ENCODE measurements at places on chromosomes 13 and 19.
A peak's percentile ranks its signal among the peaks of the same experiment; 100 is the strongest.

DNA sequence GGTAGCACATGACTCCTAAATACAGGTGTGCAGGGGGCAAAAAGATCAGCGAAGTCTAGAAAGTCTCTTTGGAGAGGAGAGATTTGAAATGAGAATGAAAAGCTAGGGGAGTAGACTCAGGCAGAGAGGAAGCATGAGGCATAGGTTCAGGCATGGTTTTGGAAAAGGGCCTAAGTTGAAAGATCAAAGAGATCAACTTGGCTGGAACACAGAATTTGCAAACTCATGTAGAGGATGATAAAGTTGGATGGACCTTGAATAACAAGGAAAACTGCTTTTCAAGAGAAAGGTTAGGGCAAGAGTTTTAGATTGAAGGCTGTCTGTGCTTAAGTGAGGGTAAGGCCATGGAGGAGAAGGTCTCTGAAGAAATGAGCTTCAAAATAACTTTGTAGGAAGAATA is 47.4 kb upstream of the UBAC2 start:
- no peak for DNase-seq

DNA sequence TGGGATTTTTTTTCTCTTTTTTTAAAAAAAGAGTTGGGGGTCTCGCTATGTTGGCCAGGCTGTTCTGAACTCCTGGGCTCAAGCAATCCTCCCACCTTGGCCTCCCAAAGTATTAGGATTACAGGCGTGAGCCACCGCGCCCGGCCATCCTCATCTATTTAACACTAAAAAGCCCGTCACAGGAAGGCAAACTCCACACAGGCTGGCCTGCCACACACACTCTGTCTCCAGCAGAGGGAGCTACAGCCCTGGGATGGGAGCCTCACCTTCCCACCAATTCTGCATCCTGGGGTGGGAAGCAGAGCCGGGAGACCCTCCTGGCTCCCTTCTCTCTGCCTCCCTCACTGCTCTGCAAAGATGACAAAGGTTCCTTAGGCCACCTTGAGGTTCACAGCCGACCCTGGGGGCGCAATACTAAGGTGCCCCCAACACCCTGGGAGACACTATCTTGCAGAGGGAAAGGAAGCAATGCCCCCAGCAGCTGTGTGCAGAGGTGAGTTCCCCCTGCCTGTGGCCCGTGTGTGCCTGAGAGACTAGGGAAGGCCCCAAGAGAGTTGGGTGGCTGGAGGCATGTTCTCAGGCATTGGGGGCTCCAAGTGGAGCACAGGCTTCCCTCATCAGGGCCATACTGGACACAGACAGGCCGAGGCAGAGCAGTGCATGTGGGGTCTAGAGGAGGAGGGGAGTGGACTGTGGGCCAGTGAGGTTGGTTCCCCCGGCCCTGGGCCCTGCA is 27.4 kb upstream of the TIMM44 start:
- no peak for DNase-seq

DNA sequence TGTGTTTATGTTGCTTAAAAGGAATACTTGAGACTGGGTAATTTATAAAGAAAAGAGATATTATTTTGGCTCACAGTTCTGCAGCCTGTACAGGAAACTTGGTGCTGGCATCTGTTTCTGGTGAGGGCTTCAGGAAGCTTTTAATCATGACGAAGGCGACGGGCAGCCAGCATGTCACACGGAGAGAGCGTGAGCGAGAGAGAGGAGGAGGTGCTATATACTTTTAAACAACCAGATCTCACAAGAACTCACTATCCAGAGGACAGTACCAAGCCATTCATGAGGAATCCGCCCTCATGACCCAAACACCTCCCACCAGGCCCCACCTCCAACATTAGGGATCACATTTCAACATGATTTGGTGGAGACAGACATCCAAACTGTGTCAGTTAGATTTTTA is 163.4 kb upstream of the TSC22D1 start:
- no peak for DNase-seq

- DNase-seq, result no peak
These were observed 435.3 kb upstream of the NBEA start for GRCh38 chr13:34506796-34507195.

GRCh38 chr13:22081430-22081829 is 410.6 kb downstream of the FGF9 start:
- no peak for DNase-seq

- DNase-seq, result no peak
These were observed 551.9 kb upstream of the SLC10A2 start for GRCh38 chr13:103618151-103618550.

DNA sequence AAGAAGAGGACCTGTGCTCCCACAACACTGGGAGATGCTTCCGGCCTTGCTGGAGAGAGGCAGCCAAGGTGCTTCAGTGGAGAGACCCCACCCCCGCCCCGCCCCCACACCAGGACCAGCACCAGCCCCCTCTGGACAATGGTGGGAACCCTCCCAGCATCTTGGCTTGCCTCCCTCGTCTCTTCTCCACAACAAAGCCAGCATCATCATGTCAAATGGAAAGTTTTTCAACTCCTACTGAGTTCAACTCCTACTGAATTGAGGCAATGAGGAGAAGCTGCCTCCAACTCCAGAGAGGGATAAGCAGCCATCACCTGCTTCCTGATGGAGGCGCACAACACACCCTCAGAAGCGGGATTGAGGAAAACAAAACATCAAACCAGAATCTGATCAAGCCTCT is 12.8 kb downstream of the DEDD2 start:
- no peak for DNase-seq

- DNase-seq, result no peak
These were observed 109.5 kb downstream of the STK24 start for GRCh38 chr13:98467263-98467985.

DNA sequence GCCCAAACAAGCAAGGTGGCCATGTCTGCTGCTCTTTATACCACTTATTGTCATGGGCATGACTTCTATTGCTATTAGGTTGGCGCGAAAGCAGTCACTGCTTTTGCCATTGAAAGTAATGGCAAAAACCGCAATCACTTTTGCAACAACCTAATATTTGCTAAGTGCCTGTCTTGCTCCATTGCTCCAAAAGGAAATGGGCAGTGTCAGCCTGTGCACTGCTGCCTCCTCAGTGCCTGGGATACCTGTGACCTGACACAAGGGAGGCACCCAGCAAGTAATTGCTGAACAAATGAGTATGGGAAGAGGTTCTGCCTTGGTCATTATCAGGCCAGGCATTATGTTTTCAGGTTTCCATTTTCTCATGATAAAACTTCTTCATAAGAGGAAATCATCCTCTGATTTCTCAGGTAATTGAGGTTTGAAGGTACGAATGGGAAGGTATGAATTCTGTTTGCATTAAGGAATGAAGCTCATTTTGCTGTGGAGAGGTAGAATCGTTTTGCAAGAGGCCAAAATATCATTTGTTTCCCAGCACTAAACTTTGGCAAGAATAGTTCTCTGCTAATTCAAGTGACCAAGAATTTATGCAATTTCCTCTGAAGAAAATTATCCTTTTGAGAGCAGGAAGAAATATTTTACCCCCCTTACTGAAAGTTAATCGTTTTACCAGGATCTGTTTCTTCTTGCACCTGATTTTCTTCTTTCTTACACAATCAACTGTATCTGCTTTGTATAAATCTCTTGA is 128.4 kb upstream of the SPRY2 start:
- DNase-seq, result no peak

DNA sequence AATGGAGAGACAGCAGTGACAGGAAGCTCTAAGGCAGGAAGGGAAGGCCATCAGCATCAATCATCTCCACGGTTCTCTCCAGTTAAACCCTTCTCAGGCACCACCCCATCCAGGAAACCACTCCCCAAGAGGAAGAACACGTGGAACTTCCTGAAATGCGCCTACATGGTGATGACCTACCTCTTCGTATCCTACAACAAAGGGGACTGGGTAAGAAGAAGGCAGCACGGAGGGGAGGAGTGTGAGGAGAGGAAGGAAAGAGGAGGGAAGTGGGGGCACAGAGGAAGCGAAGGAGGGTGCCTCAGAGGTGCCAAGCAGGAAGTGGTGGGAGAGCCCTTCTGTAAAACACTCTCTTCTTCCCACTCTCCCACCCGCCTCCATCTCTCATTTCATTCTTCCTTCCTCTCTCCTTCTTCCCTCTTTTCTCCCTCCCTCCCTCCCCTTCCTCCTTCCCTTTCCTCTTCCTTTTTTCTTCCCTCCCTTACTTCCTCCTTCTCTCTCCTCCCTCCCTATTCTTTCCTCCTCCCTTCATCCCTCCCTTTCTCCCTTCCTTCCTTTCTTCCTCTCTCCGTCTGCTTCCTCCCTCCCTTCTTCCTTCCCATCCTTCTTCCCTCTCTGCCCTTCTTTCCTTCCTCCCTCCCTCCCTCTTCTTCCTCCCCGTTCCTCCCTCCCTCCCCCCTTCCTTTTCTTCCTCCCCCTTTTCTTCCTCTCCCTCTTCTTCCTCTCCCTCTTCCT is 12.6 kb downstream of the ZSCAN5A start:
- no peak for DNase-seq

- DNase-seq, result no peak
These were observed 14.6 kb downstream of the SUGP1 start for GRCh38 chr19:19305696-19306095.

DNA sequence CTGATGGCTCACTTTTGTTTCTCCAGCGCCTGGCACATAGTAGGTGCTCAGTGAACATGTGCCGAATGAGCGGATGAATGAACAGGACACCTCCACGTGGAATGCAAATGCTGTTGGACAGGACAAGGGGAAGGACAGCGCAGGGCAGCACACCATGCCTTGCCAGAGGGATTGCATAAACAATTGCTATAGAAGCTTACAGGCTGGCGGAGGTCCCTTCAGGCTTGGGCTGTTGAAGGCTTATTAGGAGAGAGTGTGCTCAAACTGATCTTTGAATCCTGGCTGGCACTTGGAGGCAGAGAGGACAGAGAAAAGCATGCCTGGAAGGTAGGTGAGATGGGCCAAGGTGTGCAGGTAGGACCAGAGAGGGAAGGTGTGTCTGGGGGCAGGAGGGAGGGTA is 35.9 kb upstream of the ZNF536 start:
- no peak for DNase-seq

GRCh38 chr13:46170687-46171086 is 11.3 kb downstream of the LCP1 start:
- DNase-seq, result no peak

DNA sequence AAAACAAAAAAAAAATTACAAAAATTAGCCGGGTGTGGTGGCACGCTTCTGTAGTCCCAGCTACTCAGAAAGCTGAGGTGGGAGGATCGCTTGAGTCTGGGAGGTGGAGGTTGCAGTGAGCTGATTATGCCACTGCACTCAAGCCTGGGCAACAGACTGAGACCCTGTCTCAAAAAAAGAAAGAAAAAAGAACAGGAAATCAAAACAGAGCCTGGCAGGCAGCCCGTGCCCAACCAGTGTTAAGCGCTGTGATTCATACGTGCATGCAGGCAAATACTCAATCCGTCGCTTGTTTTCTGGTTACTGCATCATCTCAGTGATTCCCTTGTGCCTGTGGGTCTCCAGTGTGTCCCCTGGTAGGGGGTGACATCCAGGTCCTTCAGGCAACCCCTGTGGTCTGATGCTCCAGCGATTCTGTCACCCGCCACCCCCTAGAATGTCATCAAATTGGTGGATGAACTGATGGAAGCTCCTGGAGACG is 18.1 kb downstream of the DDX39A start:
- DNase-seq, result peak; percentile 78

- no peak for DNase-seq
These were observed 85.5 kb downstream of the ZNF429 start for GRCh38 chr19:21590867-21591266.

DNA sequence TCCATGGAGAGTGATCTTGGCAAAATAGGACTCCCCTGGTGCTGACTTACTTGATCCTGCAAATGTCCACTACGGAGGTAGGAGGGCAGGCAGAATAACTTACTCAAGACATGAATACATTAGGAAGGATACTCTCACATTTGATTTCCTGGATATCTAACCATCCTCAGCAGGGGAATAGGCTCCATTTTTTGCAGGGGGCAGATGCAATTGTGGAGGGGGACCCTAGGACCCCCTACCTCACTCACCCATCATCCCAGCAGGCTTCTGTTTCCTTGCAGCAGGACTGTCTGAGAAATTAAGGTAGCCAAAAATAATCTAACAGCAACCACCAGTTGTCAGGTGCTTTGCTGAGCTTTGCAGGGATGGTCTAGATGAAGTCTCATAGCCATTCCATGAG is 482.0 kb downstream of the ZNF536 start:
- no peak for DNase-seq

GRCh38 chr19:21603431-21604231 is 98.2 kb downstream of the ZNF429 start:
- no peak for DNase-seq

DNA sequence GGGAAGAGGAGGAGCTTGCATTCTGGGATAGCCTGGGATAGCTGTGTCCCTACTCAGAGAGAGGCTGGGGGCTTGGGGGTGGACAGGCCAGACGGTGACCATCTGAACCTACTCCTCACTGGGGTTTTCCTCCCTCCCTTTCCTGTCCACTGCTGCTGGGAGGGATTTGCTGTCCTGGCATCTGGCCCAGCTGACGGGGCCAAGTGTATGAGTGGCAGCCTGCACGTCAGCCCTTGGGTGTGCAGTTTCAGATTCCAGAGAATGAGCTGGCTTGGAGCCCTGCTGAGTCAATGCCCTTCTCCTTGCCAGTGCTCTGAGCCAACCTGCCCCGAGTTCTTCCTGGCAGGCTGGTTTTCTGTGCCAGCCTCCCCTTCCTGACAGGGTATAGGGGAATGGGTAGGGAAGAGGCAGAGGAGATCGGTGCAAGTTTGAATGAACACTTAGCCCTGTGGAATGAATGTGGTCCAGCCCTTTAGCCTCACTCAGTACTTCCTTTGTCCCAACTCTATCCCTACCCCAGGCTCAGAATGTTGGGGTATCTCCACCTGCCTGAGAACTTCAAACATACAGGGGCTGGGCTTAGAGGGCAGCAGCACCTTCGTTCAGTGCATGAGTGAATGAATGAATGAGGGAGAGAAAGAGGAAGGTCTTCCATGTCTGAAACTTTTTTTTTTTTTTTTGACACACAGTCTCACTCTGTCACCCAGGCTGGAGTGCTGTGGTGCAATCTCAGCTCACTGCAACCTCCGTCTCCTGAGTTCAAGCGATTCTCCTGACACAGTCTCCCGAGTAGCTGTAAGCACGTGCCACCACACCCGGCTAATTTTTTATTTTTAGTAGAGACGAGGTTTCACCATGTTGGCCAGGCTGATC is 1.8 kb upstream of the ANGPTL4 start:
- DNase-seq, result peak; percentile 97

DNA sequence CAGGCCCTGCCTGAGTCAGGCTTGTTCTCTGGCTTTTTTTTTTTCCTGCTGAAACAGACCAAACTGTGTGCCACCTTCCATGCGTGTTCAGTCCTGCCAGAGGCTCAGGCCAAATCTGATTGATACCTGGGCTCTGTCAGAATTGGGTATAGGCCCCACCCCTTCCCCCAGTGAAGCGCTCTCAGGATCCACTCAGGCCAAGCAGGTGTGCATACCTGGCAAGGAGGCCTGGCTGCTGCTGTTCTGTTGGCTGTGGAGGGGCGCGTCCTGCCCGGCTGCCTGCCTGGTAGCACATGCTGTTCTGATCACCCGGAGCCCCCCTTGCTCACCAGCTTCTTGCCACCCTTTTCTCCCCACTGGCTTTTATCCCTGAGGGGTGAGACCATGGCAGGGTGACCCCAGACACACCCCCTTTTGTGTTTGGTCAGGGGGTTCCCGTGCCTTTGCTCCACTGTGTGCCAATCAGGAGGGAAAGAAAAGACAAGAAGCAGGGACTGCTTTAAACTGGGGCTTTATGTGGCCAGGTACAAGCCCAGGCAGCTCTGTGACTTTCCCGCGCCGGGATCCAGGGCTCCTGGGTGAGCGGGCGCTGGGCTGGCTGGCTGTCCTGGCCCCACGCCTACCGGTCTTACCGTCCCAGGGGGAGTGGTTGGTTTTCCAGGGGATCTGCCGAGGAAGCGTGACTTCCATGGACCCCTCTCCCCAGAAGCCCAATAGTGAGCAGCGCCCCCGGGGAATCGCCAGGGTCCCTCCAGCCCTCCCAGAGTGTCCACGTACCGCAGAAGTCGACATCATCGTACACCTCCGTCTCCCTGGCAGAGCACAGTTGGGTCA is 12.7 kb downstream of the PRAM1 start:
- peak; percentile 68 for DNase-seq

Measured in aorta (tissue), 5 donors.